COR-L47 (cell line): ENCODE measurements at places on chromosomes 11 and 22.

- no peak for DNase-seq
These were observed 147.6 kb downstream of the FBXO7 start for GRCh38 chr22:32622004-32622743.

- DNase-seq: peak; percentile 77
These were observed 14.2 kb upstream of the MUC6 start for GRCh38 chr11:1050581-1051355.

DNA sequence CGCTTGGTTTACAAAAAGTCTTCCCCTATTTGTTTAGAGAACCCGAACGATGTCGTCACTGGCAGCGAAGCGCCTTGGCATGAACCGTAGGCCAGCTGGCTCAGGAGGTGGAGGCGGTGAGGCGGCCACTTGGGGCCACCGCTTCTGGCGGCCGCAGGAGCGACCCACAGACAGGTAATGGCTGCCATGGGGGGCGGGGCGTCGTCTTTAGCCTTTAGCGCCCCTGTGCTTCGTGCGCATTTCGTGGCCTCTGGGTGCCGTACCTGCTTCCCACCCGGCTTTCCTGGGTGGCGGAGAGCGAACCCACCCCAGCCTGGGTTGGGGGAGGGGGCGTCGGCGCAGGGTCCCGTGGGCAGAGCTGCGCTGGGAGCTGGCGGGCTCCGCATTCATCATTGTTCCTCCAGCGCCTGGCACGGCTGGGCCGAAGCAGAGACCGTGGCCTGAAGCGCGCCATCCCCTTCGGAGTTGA is 469 bp upstream of the OSBP2 start:
- DNase-seq: peak; percentile 77

GRCh38 chr11:134628426-134628825 is 216.4 kb upstream of the B3GAT1 start:
- DNase-seq: no peak

DNA sequence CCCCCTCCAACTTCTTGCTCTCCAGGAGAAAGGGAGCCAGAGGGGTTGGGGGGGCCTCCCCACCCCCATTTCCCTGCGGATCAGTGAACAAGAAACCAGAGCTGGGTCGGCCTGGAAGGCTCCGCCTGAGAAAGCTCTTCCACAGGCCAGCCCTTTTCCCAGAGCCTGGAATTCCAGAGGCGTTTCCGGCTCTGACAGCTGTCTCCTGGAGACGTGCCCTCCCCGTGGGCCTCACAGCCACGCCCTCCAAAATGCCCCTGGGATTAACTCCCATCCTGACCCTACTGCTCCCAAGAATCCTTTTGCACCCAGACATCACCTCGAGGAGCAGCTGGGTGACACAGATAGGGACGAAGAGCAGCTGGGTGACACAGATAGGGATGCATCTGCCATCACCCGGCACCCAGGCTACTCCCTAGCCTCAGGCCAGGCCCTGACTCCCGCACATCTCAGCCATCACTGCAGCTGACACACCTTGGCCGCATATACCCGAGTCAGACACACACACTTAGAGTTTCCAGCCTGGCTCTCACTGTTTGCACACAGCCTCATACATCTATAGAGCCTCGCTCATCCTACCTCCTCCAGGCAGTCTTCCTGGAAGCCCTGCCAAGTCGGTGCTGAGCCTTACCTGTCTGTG is 7.6 kb upstream of the CDC42EP1 start:
- no peak for DNase-seq

GRCh38 chr11:111225881-111226280 is 19.6 kb upstream of the POU2AF2 start:
- DNase-seq: no peak

DNA sequence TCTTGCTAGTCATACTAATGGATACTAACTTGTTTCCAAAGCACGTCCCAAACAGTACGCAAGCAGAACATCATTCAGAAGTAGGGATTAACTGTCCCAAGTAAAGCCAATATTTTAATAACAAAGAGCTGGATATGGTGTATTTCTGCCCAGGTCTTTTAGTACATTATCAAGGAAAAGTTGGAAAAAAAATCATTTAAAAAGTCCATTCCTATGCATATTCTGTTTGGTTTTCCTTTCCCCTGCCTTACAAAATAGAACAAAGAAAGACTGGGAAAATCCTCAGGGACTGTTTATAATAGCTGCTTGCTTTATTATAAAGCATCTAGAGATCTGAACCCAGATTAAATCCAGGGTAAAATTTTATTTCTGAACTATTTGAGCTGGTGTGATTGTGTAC is 83.9 kb downstream of the UVRAG start:
- no peak for DNase-seq

DNA sequence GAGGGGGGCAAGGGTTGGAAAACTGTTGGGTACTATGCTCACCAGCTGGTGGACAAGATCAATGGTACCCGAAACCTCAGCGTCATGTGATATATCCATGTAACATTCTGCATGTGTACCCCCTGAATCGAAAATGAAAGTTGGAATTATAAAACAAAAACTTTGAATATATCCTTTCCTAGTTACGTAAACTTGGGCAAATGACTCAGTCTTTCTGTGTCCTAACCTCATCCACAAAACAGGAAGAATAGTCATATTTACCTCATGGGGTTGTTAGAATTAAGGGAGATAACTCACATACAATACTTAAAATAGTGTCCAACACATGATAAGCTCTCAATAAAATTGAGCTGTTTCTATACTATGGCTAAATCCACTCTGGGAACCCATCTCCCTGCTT is 620.1 kb upstream of the KIRREL3 start:
- DNase-seq: no peak

DNA sequence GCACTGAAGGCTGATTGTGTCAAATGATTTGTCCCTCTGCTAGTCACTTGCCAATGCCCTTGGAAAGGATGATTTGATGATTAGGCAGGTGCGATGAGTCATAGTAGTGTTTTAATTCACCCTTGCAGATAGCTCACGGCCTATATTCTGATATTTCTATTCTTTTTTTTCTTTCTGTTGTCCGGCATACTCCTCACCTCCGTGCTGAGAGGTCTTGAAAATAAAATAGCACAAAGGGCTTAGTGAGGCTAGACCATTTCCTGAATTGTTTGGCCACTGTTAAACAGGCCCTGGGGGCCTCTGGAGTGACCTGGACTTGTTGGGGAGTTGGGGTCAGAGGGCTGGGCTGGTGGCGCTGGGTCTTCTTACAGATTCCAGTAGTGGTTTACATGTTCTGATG is 99.8 kb downstream of the ZBTB16 start:
- DNase-seq: no peak
